ENCODE measurements at places on chromosomes 5 and 9. TPM values are rescaled to one million over a fixed set of nuclear protein-coding genes. Genes with fewer than 3 reads are reported as not detected.

Gene INSYN2B
- 4.5 TPM for total RNA-seq

Gene CARD6
- total RNA-seq: 3.7 TPM

Gene SPATA31A6
- not detected for total RNA-seq

Gene CAPSL
- total RNA-seq: not detected

Gene NEUROG1
- total RNA-seq: not detected

Gene ABLIM3
- total RNA-seq: 3.6 TPM

Gene SMARCA2
- 43.7 TPM for total RNA-seq

Gene C9orf50
- total RNA-seq: not detected

Gene LEAP2
- total RNA-seq: 0.82 TPM

Gene FIBCD1
- 0.33 TPM for total RNA-seq

Gene ABHD17B
- 32.6 TPM for total RNA-seq

Gene PCDHB11
- total RNA-seq: 6.4 TPM

Gene SLC6A3
- total RNA-seq: 0.10 TPM

Gene IFNA21
- not detected for total RNA-seq

Gene GCNT1
- 33.7 TPM for total RNA-seq

Gene C5
- 0.41 TPM for total RNA-seq

Gene SMIM33
- total RNA-seq: not detected

Gene GAS1
- 11.2 TPM for total RNA-seq

Gene DBH
- 0.08 TPM for total RNA-seq

Gene GBGT1
- 98.4 TPM for total RNA-seq

Gene HACD4
- 5.7 TPM for total RNA-seq

Gene PLAC8L1
- total RNA-seq: 0.80 TPM

Gene KIF4B
- 0.54 TPM for total RNA-seq

Gene ADAMTS6
- total RNA-seq: 16.7 TPM

DNA sequence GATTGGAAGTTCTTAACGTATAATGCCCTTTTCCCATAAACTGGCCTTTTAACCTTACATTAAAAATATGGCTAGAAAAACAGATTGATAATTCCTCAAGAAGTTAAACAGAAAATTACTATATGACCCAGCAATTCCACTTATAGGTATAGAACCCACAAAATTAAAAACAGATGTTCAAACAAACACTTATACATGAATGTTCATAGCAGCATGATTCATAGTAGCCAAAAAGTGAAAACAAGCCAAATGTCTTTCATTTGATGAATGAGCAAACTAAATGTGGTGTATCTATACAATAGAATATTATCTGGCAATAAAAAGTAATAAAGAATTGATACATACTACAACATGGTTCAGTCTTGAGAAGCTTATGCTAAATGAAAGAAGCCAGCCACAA, 35.5 kb downstream of the POU5F2 start:
- DNase-seq: no peak

- no peak for DNase-seq
Observed at GRCh38 chr5:127582773-127583370, 65.4 kb downstream of the PRRC1 start.

DNA sequence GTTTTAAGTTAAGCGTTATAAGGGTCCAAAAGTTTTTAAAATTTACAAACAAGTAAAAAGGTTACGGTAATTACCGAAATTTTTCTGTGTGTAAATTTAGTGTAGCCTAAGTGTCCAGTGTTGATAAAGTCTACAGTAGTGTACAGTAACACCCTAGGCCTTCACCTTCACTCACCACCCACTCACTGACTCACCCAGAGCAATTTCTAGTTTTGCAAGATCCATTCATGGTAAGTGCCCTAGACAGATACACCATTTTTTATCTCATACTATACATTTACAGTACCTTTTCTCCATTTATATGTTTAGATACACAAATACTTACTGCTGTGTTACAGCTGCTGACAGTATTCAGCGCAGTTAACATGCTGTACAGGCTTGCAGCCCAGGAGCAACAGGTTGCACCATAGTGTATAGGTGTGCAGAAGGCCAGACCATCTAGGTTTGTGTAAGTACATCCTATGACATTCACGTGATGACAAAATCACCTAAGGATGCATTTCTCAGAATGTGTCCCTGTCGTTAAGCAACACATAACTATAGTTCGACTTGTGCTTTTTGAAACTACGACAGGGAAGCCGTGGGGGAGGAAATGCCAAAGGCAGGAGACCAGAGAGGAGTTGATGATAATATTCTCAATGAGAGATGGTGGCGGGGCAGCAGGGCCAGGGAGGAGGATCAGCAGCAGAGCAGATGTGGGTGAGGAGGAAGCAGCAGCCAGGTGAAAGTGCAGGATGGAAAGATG, 48.6 kb downstream of the PSMB7 start:
- no peak for DNase-seq

DNA sequence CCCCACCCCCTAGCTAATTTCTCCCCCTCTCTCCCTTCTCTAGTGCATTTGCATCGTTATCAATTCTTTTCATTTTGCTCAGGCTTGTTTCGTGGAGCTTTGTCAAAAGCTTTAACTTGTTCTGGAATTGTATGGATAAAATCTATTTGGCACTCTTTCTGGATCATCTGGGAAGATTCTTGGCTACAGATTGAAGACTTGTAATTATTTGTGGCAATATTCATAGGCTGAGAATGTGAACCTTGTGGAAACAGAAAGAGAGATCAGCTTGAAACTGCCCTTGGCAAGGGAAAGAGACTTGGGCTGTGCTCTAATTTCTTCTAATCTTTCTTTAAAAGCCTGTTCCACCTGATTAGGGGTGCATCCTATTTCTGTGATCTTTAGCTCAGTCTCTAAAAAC, 340.6 kb upstream of the DAB2 start:
- DNase-seq: no peak

GRCh38 chr5:2164586-2164985, 281.9 kb upstream of the IRX4 start:
- DNase-seq: no peak

- DNase-seq: no peak
Observed at GRCh38 chr9:27422279-27422834, 101.7 kb upstream of the IFNK start.

GRCh38 chr5:146561711-146562110, 45.7 kb upstream of the GPR151 start:
- no peak for DNase-seq

- no peak for DNase-seq
Observed at GRCh38 chr9:70593241-70593640, 178.8 kb upstream of the KLF9 start.

GRCh38 chr5:105931881-105932421, 1738.8 kb downstream of the EFNA5 start:
- no peak for DNase-seq

DNA sequence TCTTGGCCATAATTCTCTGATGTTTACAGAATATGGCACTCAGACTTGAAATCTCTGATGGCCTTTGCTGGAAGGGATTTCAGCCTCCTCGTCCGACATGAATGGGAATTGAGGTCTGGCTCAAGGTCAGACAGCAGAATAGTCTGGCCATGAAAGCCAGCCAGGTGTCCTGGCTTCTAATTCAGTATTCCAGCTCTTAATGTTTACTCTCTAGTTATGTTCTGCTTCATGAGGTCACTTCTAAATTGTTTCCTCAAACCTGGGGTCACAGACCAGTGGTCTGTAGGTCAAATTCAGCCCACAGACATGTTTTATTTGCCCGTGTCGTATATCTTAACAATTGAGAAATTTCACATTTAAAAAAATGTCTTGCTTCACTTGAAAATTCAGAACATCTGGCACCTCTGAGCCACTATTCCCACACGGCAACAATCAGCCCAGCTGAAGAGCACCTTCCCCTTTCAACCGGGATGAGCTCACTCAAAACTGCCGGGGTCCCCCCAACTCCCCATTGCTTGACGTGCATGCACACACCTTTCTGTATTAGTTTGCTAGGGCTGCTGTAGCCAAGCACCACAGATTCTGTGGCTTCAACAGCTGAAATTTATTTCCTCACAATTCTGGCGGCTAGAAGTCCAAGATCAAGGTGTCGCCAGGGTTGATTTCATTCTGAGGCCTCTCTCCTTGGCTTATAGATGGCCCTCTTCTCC, 243.5 kb downstream of the ENC1 start:
- no peak for DNase-seq

DNA sequence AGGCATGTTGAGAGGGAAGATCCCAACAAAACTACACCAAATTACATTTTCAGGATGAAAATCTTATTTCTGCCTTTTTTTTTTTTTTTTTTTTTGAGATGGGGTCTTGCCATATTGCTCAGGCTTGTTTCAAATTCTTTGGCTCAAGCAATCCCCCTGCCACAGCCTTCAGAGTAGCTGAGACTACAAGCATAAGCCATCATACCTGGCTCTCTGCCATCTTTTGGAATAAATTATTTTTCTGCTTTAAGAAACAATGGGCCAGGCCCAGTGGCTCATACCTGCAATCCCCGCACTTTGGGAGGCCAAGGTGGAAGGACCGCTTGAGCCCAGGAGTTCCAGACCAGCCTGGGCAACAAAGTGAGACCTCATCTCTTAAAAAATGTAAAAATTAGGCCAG, 14.3 kb downstream of the AFF4 start:
- no peak for DNase-seq

GRCh38 chr5:136208916-136209315, 16.0 kb upstream of the SMIM32 start:
- DNase-seq: no peak

- DNase-seq: no peak
Observed at GRCh38 chr5:154316223-154316935, 125.8 kb downstream of the GALNT10 start.

GRCh38 chr9:123643518-123643917, 286.4 kb downstream of the DENND1A start:
- no peak for DNase-seq

GRCh38 chr5:170818232-170818631, 34.7 kb downstream of the GABRP start:
- no peak for DNase-seq

- no peak for DNase-seq
Observed at GRCh38 chr5:152527358-152528052, 122.4 kb upstream of the NMUR2 start.

- no peak for DNase-seq
Observed at GRCh38 chr5:72783354-72783753, 33.1 kb upstream of the TNPO1 start.

- DNase-seq: peak; percentile 30
Observed at GRCh38 chr5:55821731-55822512, 29.2 kb upstream of the IL31RA start.

GRCh38 chr9:100700689-100701318, 122.9 kb downstream of the CAVIN4 start:
- DNase-seq: peak; percentile 39

DNA sequence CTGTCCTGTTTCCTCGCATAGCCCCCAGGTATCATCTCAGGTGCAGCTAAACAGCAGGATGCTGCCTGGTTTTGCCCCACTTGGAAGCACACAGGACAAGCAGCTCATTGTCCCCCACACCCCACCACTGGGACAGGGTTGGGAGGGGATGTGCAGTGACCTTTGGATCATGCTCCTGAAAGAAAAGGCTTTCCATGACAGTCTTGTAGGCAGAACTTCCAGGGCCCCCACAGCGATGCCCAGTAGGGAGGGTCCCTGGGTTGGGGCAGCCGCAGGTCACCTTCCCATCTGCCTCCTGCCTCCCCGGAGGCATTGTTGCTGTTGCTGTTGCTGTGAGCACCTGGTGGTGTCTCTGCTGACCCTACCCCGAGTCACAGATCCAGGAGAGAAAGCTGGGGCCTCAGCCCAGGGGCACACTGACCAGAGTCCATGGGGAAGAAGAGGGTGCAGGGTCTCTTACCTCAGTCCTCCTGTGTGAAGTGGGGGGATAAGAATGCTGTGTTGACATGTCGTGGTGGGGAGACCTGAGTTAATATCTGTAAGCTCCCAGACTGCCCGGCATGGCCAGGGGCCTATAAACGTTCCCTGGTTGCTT, 8.5 kb downstream of the CEP72 start:
- DNase-seq: no peak

- DNase-seq: no peak
Observed at GRCh38 chr5:19855031-19855430, 133.0 kb downstream of the CDH18 start.

- no peak for DNase-seq
Observed at GRCh38 chr5:129049126-129049799, 45.3 kb upstream of the ISOC1 start.

- no peak for DNase-seq
Observed at GRCh38 chr5:16455668-16456067, 9.9 kb downstream of the ZNF622 start.

GRCh38 chr5:135206862-135207261, 172.8 kb upstream of the PITX1 start:
- DNase-seq: no peak

DNA sequence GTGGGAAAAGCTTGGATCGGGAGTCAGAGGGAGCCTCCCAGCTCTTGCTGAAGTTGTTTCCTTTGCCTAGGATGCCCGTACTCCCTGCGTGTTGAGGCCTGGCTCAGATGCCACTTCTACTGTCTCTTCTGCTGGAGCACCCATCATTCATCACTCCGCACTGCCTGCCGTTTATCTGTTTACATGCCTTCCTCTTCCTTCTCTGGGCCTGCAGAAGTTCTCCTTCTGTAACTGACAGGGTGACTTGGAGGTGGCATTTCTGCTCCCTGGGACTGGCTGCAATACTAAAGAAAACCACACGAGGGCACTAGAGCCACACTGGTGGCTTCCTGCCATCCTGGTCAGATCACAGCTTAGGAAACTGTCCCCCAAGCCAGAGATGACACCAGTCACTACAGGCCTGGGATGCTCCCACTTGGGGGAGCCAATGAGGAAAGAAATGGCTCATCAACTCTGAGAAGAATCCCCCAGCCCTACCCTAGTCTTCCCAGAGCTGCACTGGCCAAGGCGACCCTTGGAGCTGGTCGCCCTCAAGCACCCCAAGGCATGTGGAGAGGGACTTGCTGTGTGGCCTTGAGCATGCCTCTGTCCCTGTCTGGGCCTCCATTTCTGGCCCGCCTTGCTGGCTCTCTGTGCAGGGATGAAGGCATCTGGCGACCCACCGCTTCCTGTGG, 9.7 kb upstream of the SLC25A51 start:
- DNase-seq: peak; percentile 91

- DNase-seq: no peak
Observed at GRCh38 chr5:34708777-34709176, 52.6 kb downstream of the RAI14 start.

- DNase-seq: no peak
Observed at GRCh38 chr5:123776761-123777160, 264.8 kb downstream of the CSNK1G3 start.

GRCh38 chr5:115961381-115962238, 665 bp upstream of the LVRN start:
- no peak for DNase-seq

DNA sequence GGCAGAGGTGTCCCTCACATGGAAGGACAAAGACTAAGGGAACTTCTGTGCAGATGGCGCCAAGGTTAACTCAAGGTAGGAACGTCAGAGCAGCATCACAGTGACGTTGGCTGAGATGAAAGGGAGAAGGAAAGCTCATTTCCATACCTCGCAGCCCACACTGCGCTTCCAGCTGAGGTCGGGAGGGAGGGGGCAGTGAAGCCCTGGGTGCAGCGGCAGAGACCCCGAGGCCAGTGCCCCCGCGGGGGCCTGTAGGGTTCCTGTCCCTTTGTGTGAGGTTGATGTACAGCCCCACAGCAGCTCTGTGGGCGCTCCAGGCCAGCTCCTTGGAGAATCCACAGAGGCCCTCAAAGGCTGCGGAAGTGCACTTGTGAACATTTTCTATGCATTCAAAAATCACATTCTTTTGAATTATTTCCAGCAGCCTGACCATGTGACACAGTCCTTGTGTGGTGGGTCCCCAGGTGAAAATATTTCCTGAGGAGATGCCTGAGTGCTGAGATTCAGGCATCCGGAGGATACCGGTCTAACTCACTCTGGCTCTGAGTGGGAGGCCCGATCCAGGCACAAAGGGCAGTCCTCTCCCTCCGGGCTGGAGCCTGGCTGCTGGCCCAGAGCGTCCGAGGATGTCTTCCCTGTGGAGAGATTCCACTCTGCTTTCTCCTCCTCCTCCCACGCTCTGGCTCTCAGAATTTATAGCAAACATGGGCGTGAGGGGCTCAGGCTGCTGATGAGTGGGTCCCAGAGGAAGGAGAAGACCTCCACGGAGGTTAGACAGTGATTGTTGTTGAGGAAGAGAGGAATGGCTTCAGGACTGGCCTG, 150.7 kb downstream of the ICE1 start:
- no peak for DNase-seq

Data from endothelial cell (in vitro differentiated cells).